ENCODE measurements at places on chromosomes 5 and 9. TPM values are rescaled to one million over a fixed set of nuclear protein-coding genes. Genes with fewer than 3 reads are reported as not detected.

LMBRD2 gene
- polyA plus RNA-seq: 3.6 TPM

ANKRD31 gene
- polyA plus RNA-seq: 0.06 TPM

C7 gene
- 46.2 TPM for polyA plus RNA-seq

AK8 gene
- 1.9 TPM for polyA plus RNA-seq

NR4A3 gene
- 2.7 TPM for polyA plus RNA-seq

FSTL4 gene
- polyA plus RNA-seq: 0.35 TPM

NR2F1-AS1 gene
- 3.6 TPM for polyA plus RNA-seq

LHX2 gene
- not detected for polyA plus RNA-seq

RPP25L gene
- polyA plus RNA-seq: 29.6 TPM

N4BP3 gene
- polyA plus RNA-seq: 6.1 TPM

PCDH12 gene
- 3.9 TPM for polyA plus RNA-seq

CFAP77 gene
- polyA plus RNA-seq: 4.9 TPM

FGF1 gene
- polyA plus RNA-seq: 0.47 TPM

PCAT7 gene
- 0.10 TPM for polyA plus RNA-seq

PAEP gene
- polyA plus RNA-seq: 3.0 TPM

ACER2 gene
- polyA plus RNA-seq: 1.2 TPM

F12 gene
- polyA plus RNA-seq: 1.3 TPM

NTNG2 gene
- 2.2 TPM for polyA plus RNA-seq

CBY3 gene
- polyA plus RNA-seq: 0.10 TPM

NR6A1 gene
- polyA plus RNA-seq: 1.5 TPM

IL17B gene
- polyA plus RNA-seq: 0.26 TPM

ACSL6 gene
- 0.33 TPM for polyA plus RNA-seq

TXNDC8 gene
- not detected for polyA plus RNA-seq

CEP72 gene
- 3.1 TPM for polyA plus RNA-seq

NKD2 gene
- polyA plus RNA-seq: 34.3 TPM

SPINK5 gene
- polyA plus RNA-seq: 9.6 TPM

C8G gene
- polyA plus RNA-seq: 0.90 TPM

PHYHD1 gene
- polyA plus RNA-seq: 86.3 TPM

OSMR gene
- polyA plus RNA-seq: 63.0 TPM

GRM6 gene
- polyA plus RNA-seq: not detected

LCN9 gene
- not detected for polyA plus RNA-seq

IL9 gene
- not detected for polyA plus RNA-seq

OBP2A gene
- not detected for polyA plus RNA-seq

ZNF483 gene
- polyA plus RNA-seq: 0.69 TPM

WWC1 gene
- 51.6 TPM for polyA plus RNA-seq

ERMP1 gene
- 7.1 TPM for polyA plus RNA-seq

SLC45A2 gene
- polyA plus RNA-seq: 0.03 TPM

RGS7BP gene
- polyA plus RNA-seq: 0.13 TPM

AKNA gene
- polyA plus RNA-seq: 29.5 TPM

SH3RF2 gene
- 7.2 TPM for polyA plus RNA-seq

LCN1 gene
- polyA plus RNA-seq: not detected

CCDC183 gene
- polyA plus RNA-seq: 2.8 TPM

KIF27 gene
- polyA plus RNA-seq: 1.6 TPM

AJM1 gene
- 1.1 TPM for polyA plus RNA-seq

MAPKAP1 gene
- polyA plus RNA-seq: 65.4 TPM

C5orf58 gene
- polyA plus RNA-seq: 0.05 TPM

SPACA9 gene
- polyA plus RNA-seq: 11.3 TPM

SH3TC2 gene
- 0.81 TPM for polyA plus RNA-seq

ANKRD18A gene
- polyA plus RNA-seq: 4.4 TPM

WNK2 gene
- 1.6 TPM for polyA plus RNA-seq

FCN1 gene
- 149 TPM for polyA plus RNA-seq

ESM1 gene
- polyA plus RNA-seq: 7.5 TPM

NFIB gene
- 7.3 TPM for polyA plus RNA-seq

PLEKHG4B gene
- polyA plus RNA-seq: 1.9 TPM

Measured in lung (tissue), 17 donors.